Inflammatory macrophage (primary cell): ENCODE measurements at places on chromosomes 5 and 9.

DNA sequence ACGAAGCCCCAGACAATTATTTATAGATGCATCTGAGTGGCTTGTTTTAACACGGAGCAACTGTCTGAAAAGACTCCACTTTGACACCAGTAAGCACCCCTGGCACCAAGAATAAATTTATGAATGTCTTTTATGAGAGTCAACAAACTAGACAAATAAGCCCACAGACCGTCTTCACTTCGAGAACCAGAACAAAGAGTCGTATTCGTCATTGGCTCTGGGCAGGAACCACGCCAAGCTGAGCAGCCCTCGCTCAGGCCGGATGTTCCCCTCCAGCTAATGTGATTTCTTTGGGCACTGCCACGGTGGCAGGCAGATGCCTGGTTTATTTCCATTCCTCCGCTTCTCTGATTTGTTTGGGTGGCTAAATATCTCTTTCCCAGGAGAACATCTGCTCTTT is 91.9 kb upstream of the STC2 start:
- no peak for DNase-seq

GRCh38 chr5:179438461-179438860 is 93.2 kb upstream of the ADAMTS2 start:
- DNase-seq = no peak

DNA sequence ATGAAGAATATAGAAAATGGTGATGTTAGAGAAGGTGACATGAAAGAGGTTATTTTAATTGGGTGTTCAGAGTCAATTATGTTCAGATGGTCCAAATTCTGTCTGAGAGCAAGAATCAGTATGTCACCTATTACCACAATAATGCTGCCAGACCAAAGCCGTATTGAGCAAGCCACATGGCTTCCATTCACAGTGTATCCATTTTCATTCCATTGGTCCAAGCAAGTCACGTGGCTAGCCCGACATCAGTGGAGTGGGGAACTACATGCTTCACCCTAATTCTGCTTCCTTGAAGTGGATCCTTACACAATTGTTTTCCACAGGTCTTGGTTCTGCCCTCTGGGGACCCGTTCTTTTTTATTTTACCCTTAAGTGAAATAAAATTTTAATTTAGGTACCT is 413.5 kb downstream of the EBF1 start:
- no peak for DNase-seq

DNA sequence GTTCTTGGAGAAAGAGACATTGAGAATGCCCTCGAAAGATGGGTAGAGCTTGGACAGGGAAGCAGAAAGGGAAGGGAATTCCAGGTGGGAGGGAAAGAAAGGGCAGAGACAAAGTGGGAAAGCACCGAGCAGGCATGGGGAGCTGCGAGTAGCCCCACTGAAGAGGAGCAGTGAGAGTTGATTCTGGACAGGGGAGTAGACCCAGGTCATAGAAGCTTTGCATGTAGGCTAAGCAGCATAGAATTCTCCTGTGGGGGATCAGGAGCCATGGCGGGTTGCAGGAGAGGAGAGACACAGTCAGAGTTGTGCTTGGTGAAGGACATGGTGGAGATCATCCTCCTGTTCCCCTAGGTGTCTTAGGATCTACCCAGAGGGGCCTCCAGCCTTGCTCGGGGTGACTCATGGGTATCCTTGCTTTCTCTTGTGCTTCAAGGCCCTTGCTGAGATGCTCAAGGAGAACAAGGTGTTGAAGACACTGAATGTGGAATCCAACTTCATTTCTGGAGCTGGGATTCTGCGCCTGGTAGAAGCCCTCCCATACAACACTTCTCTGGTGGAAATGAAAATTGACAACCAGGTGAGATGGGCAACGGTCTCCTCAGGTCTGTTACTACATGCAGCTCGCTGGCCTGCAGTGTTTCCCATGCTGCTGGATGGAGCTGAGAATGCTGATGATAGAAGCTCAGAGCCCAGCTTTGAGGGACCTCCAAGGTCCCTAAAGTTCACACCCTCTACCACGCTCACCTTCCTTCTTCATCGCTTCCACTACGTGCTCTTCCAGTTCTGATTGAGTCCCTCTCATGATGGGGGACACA is 64.5 kb downstream of the TSTD2 start:
- DNase-seq = no peak

DNA sequence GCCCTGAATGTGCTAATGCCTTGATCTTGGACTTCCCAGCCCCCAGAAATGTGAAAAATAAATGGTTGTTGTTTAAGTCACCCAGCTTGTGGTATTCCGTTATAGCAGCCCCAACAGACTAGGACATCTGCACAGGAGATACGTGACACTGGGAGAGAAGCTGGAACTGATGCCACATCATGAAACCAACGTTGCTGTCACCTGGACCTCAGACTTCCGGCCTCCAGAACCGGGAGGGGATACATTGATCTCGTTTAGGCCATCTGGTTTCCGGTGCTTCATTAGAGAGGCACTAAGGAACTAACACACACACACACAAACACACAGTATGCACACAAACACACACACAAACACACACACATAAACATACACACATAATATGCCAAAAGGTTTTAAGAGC is 75.0 kb upstream of the ICE1 start:
- no peak for DNase-seq

- DNase-seq = no peak
Observed at GRCh38 chr5:148390914-148391313, 7.2 kb downstream of the FBXO38 start.

GRCh38 chr9:18910916-18911315 is 122.1 kb downstream of the SAXO1 start:
- no peak for DNase-seq

GRCh38 chr9:78050421-78050820 is 18.8 kb upstream of the GNAQ start:
- DNase-seq = peak; percentile 60

DNA sequence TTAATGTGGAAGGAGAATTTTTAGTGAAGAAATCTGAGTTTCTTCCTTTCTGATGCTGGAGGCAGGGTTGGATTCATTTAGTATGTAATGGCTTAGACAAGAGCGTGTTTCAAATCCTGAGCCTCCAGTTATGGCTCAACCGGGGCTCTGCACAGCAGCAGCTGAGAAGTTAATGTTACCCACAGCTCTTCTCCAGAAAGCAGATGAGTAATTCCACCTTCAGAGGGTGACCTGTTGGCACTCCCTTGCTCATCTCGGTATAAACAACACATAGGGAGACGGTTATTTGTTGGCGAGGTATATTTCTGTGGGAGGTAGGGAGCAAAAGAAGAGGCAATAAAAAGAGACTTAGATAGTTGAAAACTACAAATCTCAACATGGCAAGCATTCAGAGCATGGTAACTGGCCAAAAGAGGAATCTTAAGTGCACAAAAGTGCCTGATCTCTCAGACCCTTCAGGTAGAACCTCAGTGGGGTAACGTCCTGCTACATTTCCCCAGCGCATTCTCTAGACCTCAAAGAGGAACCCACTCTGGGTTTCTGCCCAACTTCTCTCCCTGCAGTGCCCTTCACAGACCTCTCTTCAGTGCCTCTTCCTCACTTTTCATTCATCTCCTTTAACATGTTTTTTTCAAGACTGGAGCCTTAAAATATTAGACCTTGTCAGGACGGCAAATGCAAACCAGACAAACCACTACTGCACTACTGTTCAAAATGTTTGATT is 417.5 kb upstream of the ADAMTSL1 start:
- no peak for DNase-seq

DNA sequence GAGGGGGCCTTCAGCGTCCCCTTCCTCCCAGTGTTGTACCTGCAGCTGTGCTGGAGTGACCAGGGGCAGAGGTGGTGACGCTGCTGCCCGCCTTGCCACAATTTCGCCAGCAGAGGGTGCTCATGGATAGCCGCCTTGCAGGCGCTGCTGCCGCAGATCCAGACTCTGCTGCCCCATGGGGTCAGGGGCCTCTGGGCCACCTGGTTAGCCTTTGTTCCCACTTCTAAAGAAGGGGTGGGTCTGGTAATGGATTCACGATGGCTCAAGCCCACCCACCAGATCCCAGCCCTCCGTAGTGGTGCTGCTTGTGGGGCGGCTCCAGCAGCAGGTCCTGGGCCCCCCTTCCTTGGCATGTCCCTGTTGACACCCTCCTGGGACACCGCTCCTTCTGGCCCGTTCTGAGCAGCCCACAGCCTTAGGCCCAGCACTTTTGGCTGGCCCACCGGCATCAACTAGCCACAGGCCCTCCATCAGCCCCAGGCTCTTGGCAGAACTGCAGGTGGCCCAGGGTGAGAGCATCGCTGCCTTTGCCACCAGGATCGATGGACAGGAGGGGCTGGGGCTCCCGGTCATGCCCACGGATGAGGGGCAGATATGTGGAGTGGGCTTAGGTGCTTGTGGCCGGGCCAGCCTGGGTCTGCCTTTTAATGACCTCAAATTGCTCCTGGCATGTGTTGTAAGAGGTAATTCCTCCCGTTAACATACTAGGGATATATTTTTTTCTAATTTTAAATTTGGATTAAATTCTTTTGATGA is 57.2 kb downstream of the COL5A1 start:
- DNase-seq = peak; percentile 53

DNA sequence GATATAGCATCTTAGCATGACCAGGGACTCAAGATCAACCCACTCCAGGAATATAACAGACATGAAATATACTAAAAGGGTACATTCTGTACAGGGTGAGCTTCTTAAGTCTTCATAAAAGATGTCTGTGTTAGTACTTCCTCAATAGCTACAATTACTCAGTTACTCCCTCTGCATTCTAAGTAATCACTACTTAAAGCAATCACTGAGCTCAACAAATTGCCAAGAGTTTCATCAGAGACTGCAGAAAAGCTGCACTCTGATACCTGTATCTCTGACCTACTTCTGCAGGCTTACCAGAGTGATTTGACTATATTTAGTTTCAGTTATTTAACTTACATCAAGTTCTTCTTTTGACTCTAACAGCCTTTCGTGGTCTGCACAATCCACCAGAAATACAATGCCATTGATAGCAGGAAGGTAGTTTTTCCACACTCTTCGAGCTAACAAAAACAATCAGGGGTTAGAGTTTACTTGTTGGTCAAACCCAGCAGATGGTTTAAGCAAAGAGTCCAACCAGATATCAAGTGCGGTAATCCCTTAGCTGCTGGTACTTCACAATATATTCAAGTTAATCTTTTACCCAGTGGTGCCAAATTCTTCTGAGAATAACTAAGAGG is 23.3 kb downstream of the SAR1B start:
- DNase-seq = no peak

GRCh38 chr5:113083481-113083880 is 106.9 kb downstream of the DCP2 start:
- no peak for DNase-seq

- no peak for DNase-seq
Observed at GRCh38 chr9:79041266-79041665, 530.5 kb upstream of the TLE4 start.

DNA sequence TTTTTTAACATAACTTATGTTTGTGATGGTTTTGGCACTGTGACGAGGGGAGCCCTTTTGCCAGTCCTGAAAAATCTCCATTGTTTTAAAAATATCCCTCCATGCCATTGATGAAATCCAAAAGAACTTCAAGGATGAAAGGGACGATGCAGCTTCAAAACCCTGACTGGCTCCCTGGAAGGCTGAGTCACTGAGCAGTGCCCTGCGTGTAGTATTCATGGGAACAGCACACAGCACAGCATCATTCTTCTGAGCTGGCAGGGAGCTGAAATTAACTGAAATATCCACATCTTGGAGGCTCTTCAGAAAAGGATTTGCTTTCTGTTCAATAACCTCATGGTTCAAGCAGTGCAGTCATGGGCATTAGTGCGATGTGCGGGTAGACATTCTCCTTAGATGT is 29.7 kb downstream of the PDE4D start:
- no peak for DNase-seq

DNA sequence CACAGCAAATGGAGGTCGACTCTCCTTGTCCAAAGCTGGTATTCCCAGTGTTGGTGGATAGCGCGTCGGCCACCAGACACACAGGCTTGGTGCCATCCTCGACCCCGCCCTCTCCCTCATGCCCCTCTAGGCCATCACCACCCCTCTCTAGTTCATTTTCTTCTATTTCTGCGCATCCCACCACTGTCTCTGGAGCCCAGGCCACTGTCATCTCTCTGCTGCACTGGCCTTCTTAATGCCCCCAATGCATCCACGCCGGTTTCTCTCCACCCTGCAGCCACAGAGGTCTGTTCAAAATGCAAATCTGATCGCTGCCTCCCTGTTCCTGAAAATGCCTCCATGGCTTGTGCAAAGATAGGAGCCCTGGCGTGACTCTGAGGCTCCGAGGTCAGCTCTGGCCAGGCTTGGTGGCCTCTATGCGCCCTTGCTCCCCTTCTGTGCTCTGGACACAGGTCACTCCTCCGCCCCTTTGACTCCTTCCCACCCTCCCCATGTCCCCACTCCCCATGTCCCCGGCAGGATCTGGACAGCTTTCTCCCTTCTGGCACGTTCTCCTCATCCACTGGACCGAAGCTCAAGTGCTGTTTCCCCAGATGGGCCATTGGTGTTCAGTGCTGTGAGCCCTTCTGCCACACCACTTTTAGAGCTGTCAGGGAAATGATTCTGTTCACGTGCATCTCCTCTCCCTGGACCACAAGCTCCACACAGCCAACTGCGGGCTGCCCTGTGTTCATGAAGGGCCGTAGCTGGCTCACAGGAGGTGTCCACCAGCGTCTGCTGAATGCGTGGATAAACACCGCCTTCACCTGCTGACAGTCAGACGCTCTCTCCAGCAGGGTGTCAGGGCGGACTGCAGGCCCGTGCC is 59.5 kb upstream of the RNF130 start:
- no peak for DNase-seq

- peak; percentile 46 for DNase-seq
Observed at GRCh38 chr5:132439521-132440089, 51.0 kb downstream of the IRF1 start.

- no peak for DNase-seq
Observed at GRCh38 chr5:68494771-68495170, 279.2 kb downstream of the PIK3R1 start.
